NCI-H187 treated with DMSO at 0.1 percent for 48 hours (cell line): ENCODE measurements at places on chromosomes 7 and 10.

DNA sequence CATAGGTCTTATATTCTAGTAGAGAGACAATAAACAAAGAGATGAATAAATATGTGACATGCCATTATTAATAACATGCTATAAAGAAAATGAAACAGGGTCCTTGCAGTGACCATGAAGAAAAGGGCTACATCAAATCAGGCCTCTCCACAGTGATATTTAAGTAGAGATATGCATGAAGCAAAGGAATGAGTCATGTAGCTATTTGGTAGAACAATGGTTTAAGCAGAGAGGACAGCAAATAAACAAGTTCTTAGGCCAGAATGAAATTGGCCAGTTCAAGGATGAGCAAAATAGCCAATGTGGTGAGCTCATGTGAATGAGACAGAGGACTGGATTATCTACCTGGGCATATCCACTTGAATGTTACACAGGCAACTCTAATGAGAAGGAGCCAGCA is 172.2 kb upstream of the FERD3L start:
- no peak for DNase-seq

- no peak for DNase-seq
Observed at GRCh38 chr10:101601541-101601940, 13.4 kb downstream of the DPCD start.

DNA sequence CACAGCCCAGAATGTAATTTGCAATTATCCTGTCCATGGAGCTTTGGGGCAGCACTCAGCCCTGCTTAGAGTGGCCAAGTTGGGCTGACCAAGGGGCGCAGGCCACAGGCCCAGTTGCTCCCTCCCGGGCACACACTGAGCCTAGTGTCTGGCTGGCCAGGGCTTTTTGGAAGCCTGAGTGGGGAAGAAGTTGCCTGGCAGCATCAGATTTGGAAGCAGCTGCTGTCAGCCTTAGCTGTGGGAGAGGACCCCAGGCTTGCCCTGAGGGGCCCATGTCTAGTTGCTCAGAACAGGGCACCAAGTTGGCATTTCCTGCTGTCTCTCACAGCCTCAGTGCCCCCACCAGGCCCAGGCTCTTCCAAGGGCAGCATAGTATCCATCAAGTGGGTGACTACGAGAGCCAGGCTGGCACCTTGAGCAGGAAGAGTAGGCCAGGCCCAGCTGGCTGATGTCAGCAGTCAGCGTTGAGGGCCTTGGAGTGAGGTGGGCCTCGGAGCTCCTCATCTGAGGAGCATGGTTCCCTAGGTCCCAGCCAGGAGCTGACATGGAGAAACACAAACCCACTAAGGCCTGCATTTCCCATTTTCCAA is 14.4 kb downstream of the ANTXRL start:
- no peak for DNase-seq

DNA sequence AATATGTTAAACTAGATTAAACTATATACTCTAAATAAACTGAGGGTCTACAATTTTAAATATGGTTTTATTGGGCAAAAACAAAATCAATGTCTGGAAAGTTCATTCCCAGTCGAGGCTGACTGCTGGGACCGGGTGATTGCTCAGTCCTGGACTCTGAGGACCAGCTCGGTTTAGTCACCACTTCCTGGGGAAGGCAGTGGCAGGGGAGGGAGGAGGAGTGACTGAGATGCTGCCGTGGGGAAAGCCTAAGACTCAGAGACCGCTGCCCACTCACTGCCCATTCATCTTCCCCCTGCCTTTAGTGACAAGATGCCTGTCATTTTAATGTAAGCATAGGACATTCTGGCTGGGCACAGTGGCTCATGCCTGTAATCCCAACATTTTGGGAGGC is 29.0 kb downstream of the ATOH7 start:
- DNase-seq: no peak

GRCh38 chr7:154442939-154443338 is 390.7 kb downstream of the DPP6 start:
- no peak for DNase-seq

GRCh38 chr10:110013630-110014293 is 6.0 kb downstream of the ADD3 start:
- DNase-seq: no peak

GRCh38 chr10:6207658-6208057 is 4.9 kb downstream of the PFKFB3 start:
- DNase-seq: no peak

DNA sequence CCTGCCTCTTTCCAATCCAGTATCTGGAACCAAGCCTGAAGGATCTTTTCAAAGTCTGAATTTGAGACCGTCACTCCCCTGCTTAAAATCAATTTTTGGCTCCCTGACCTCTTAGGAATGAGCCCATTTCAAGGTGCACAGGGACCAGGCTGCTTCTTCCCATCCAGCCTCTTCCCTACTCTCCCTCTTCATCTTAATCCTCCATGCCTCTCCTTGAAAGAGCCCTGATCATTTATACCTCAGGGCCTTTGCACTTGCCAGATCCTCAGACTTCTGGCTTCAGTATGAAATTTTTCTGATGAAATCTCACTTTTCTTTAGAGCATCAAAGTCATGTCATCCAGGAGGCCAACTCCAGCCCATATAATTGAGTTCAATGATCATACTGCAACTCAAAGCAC is 399.5 kb upstream of the CELF2 start:
- DNase-seq: no peak

DNA sequence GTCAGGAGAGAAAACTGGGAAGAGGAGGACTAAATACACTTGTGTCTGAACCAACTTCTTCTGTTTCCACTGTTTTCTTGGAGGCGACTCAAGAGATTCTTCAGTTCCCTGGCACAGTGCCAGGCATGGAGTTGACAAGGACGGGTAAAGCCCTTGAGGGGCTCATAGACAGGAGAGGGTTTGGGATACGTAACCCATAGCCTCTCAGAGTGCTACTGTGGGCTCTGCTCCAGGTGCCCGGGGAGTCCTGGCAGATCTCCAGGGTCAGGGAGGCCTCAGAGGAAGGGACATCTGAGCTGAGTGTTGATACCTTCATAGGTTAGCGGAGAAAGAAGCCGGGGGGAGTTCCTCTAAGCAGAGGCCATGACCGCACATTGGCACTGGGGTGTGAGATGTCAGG is 42.0 kb downstream of the GALNT17 start:
- DNase-seq: no peak

GRCh38 chr10:79116801-79117723 is 48.3 kb downstream of the ZMIZ1 start:
- DNase-seq: no peak

GRCh38 chr10:31745612-31746376 is 182.8 kb downstream of the ARHGAP12 start:
- DNase-seq: no peak

- no peak for DNase-seq
Observed at GRCh38 chr7:513521-514166, 6.0 kb downstream of the PDGFA start.

DNA sequence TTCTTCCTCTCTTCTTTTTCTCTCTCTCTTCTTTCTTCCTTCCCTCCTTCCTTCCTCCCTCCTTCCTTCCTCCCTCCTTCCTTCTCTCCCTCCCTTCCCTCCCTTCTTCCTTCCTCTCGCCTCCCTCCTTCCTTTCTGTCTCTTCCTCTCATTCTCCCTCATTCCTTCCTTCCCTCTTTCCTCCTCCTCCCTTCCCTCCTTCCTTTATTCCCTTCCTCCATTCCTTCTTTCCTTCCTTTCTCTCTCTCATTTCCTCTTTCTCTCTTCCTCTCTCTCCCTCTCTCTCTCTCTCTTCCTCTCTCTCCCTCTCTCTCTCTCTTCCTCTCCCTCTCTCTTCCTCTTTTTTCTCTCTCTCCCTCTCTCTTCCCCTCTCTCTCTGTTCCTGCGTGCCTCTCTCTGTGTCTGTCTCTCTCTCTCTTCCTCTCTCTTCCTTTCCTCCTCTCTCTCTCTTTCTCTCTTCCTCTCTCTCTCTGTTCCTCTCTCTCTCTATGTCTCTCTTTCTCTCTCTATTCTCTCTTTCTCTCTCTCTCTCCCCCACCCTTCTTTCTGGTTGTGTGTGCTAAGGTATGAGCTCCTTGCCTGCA is 80.1 kb upstream of the PFKP start:
- DNase-seq: no peak

DNA sequence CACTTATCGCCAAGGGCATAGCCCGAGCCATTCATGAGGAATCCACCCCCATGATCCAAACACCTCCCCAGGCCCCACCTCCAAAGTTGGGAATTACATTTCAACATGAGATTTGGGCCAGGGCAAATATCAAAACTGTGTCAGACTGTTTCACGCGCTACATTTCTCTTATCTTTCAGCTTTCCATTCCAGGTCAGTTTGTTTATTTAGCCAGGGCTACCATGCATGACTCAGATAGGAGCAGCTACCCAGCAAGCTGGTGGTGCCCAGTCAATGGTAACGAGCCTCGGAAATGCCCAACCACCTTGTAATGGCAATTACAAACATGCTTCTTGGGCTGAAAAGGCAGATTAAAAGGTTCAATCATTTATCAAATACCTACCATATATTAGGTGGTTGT is 43.6 kb upstream of the BAMBI start:
- no peak for DNase-seq

DNA sequence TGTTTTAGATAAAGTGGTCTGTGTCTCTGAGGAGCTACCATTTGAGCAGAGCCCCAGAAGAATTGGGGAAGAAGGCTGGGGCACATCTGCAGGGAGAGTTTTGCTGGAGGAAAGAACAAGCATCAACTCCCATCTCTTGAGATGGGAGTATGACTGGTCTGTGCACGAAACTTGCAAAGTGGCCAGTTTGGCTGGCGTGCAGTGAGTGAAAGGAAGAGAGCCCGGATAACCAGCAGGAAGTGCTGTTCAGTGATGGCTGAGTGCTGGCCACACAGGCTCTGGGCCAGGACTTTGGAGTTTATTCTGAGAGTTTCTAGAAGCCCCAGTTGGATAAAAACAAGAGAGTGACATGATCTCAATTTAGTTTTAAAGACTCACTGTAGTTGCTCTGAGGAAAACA is 34.4 kb upstream of the SVIL start:
- no peak for DNase-seq

DNA sequence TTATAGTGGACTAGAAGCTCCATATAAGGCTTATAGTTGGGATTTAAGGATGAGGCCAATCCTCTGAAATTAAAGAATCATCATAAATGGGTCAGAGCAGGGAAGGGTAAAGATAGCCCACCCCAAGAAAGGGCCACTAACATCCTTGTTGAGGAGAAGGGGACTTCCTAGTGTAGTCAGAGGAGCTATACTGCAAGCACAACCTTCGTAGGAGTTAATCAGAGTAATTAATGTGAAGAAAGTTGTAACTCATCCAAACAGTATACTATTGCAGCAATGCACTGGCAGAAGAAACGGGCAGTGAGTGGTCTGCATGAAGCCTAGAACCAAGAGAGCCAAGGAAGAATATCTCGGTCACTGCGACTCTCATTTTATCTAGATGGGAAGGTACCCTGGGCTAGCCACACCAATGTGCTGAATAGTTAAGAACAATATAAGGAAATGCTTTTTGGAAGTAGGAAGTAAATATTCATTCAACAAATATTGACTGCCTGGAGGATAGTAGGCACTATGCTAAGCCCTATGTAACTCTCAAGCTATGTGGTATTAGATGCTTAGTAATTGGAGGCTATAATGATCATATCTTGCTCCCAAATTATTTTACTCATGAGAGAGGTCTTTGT is 13.3 kb downstream of the OTUD1 start:
- no peak for DNase-seq

GRCh38 chr7:132440151-132440550 is 136.1 kb downstream of the PLXNA4 start:
- DNase-seq: no peak

- no peak for DNase-seq
Observed at GRCh38 chr10:113493882-113494301, 59.0 kb upstream of the HABP2 start.

DNA sequence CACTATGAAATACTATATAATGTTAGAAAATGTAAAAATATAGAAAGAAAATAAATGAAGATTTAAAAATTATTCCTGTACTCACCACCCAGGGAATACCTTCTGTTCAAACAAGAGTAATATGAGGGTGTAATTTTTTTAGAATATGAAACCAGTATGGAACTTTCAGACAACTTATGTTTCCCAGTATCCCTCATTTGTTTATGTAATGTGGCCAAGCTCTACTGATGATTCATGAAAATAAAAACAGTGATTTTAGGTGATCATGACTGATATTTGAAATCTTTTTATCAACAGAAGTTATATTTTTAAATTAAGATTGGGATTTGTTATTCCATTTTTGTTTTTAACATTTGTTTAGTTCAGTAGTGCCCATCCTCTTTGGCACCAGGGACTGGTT is 18.8 kb downstream of the SLK start:
- no peak for DNase-seq

DNA sequence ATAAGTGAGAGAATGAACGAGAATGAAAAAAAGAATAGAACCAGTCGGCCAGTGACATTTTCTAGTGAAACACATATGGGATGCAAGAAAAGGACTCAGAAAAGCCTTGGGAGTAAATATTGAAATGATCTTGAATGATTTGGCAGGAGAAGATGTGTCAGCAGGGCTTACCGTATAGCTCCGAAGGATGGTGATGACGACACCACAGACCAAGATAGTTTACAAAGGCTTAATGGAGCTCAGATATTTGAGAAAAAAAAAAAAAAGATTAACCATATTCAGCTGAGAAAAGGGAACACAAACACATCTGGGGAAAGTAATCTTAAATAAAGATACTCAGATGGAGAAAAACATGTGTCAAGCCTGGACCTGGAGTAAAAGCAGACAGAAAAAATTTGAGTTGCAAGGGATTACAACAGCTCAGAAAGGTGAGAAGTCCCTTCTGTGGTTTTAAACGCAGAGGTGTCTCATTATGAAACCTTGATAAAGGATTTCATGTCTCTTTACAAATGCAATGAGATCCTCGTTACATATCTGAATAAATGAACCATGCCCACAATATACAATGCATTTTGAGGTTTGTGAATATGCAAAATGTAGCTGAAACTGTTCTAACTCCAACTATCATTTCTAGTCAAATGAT is 36.0 kb downstream of the DNAJB9 start:
- DNase-seq: no peak

DNA sequence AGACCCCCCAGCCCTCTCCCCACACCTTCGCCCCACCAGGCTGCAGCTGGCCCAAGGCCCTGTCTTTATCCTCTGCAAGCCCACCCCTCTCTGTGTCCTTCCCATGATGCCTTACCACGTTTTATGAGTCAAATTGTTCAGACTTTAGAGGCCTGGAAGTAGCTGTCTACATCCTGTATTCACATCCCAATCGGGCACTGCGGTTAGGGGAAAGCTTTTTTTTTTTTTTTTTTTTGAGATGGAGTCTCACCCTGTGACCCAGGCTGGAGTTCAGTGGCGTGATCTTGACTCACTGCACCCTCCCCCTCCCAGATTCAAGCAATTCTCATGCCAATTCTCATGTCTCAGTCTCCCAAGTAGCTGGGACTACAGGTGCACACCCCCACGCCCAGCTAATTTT is 121.5 kb upstream of the SH2B2 start:
- DNase-seq: no peak

DNA sequence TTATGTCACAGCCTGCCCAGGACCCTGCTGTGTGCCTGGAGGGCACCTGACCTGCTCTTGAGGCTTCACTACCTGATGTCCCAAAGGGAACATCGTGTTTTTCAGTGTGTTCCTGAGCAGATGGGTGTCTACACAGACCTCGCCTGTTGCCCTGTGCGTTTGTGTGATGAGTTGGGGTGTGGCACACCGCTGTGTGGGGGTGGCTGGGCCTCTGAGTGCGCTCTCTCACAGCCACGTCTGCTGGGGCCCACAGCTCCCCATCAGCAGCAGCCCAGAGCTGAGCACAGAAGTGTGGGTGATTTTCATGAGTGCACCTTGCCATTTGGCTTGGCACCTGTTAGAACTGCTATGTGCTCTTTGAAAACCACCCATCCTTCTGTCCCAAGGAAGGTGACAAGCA is 121.5 kb downstream of the NKX6-2 start:
- no peak for DNase-seq

- no peak for DNase-seq
Observed at GRCh38 chr7:129851174-129851573, 101.6 kb downstream of the UBE2H start.
